ENCODE measurements at places on chromosomes 2 and 18. TPM values are rescaled to one million over a fixed set of nuclear protein-coding genes. Genes with fewer than 3 reads are reported as not detected.

- no peak for DNase-seq
Observed at GRCh38 chr2:19102696-19103423, 255.6 kb downstream of the OSR1 start.

KIAA2012 gene
- total RNA-seq, result not detected

GRCh38 chr2:191501561-191502168 is 176.3 kb upstream of the NABP1 start:
- DNase-seq, result peak; percentile 64

- DNase-seq, result no peak
Observed at GRCh38 chr2:105910497-105911238, 166.0 kb downstream of the NCK2 start.

DNA sequence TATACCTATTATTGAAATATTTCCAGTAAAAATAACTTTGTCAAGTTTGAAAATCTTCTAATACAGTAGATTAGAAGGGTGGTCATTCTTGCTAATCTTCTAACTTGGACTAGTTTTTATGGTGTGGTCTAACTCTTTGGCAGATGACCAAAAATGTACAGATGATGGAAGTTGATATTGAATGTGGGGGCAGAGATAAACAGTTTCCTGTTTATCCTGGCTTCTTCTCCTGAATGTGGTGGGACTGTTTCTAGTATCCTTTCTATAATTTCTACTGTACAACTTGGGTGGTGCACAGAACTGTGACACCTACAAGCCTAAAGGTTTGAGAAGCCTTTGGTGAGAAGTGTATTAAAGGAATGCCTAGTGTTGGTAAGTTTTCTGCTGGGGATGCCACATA is 178.7 kb downstream of the PDE11A start:
- DNase-seq, result no peak

M1AP gene
- total RNA-seq, result under 0.01 TPM

GRB14 gene
- 0.88 TPM for total RNA-seq

GRCh38 chr18:61860302-61860701 is 32.5 kb downstream of the RNF152 start:
- peak; percentile 51 for DNase-seq

QPCT gene
- total RNA-seq, result 25.7 TPM

GRCh38 chr2:223896833-223897311 is 48.3 kb downstream of the WDFY1 start:
- peak; percentile 47 for DNase-seq

GRCh38 chr2:96163768-96164429 is 18.7 kb upstream of the DUSP2 start:
- DNase-seq, result peak; percentile 51

- DNase-seq, result no peak
Observed at GRCh38 chr2:129732630-129733026, 246.8 kb upstream of the RAB6C start.

DNA sequence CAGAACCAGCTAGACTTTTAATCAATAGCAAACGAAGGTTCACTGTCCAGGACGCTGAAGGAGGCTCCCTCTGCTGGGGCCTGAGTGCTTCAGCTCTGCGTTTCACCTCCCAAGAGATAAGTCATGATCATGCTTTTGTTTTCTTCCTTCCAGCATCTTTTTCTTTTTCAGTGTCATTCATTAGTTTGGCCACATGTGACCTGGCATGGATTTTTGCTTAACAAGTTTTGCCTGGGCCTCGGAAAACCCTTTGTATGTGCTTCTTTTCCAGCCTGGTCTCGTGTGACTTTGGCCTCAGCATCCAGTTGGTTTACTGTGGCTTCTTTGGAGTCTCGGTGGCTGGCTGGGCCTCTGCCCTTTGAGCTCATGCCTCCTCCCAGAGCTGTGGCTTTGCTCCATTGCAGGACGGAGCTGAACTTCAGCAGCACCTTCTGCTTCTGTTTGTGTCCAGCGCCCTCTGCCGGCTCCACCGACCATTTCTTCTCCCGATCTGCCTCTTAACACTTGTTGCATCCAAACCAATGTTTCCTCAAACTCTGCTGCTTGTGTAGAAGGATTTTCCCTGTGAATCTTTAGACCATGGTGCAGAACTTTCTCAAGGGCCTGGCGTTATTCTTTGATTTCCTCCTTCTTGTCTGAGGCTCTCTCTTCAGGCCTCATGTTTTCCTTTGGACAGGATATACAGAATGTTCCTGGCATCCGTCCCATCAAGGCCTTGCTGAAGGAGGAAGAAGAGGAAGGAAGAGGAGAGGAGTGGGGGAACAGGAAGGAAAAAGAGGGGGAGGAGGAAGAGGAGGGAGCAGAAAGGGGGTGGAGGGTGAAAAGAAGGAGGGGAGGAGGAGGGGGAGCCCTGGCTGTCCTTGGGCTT is 23.6 kb upstream of the HES6 start:
- peak; percentile 99 for DNase-seq

ARHGEF33 gene
- 0.29 TPM for total RNA-seq

TUBA3E gene
- total RNA-seq, result not detected

GRCh38 chr2:10345126-10345525 is 42.4 kb downstream of the HPCAL1 start:
- DNase-seq, result no peak

GRCh38 chr18:61985681-61986080 is 92.9 kb upstream of the RNF152 start:
- no peak for DNase-seq

OSGEPL1 gene
- total RNA-seq, result 7.2 TPM

ADAM23 gene
- 0.29 TPM for total RNA-seq

GRCh38 chr2:113406114-113406513 is 31.4 kb upstream of the ZNG1B start:
- no peak for DNase-seq

GRCh38 chr2:166899676-166900075 is 11.4 kb downstream of the XIRP2 start:
- DNase-seq, result no peak

- DNase-seq, result no peak
Observed at GRCh38 chr18:58638441-58638840, 9.6 kb upstream of the ALPK2 start.

DNA sequence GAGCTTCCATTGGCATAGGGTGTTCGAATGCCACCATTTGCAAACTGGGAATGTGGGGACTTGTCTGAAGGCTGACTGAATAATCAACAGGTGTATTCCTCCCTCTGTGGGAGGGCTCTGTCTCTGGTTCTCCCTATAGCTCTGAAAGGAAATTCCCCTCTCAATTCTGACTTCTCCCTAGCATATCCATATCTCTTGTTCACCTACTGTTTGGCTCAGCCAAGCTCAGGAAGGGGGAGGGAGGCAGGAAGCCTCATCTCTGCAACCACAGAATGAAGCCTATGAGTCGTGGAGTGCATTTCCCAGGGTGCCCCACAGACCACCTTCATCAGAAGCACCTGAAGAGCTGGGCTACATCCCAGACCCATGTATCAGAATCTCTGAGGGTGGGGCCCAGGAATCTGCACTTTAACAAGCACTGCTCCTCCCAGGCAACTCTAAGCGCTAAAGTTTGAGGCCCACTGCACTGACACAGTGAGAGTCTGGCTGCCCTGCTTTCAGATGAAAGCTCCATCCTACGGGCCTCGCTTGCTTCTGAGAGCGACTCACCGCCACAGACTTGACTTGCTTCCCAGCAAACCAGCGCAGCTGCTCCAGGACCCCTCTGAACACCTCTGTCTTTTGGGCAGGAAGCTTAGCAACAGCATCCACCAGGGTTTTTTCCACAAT is 32.0 kb downstream of the XDH start:
- no peak for DNase-seq

DNA sequence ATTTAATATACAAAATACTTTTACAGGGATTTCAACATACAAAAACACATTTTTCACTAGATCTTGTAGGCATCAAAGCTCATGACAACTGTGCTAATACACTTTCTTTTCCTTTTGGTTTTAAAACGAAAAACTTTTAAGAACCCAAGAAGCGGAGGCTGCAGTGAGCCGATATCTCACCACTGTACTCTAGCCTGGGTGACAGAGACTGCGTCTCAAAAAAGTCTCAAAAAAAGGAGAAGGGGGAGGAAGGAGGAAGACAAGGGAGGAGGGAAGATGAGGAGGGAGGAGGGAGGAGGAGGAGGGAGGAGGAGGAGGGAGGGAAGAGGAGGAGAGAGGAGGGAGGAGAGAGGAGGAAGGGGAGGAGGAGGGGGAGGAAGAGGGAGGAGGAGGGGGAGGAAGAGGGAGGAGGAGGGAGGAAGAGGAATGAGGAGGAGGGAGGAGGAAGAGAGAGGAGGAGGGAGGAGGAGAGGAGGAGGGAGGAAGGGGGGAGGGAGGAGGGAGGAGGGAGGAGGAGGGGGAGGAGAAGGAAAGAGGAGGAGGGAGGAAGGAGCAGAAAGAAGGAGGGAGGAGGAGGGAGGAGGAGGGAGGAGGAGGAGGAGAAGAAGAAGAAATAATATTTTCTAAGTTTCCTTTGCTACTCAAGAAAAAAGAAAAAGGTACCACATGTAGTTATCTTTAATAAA is 13.8 kb downstream of the ROCK2 start:
- DNase-seq, result no peak

DNA sequence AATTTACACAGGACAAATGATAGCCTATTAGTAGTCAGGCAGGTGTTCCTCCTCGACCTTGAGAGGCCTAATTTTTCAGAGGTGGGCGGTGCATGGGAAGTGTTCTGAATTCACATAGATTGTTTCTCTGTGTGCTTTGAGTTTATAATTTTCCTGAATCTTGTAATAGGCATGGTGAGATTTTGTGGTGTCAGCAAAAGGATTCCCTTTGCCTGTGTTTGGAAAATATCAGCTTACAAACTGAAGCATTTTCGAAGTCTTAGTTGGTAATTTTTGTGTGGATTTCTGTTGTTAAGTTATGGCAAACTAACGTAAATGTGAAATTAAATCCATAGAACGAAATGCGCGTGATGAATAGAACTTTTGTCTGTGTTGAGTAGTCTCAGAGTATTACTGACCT is 194.0 kb upstream of the RBMS1 start:
- DNase-seq, result no peak

C1GALT1C1L gene
- 1.2 TPM for total RNA-seq

DNA sequence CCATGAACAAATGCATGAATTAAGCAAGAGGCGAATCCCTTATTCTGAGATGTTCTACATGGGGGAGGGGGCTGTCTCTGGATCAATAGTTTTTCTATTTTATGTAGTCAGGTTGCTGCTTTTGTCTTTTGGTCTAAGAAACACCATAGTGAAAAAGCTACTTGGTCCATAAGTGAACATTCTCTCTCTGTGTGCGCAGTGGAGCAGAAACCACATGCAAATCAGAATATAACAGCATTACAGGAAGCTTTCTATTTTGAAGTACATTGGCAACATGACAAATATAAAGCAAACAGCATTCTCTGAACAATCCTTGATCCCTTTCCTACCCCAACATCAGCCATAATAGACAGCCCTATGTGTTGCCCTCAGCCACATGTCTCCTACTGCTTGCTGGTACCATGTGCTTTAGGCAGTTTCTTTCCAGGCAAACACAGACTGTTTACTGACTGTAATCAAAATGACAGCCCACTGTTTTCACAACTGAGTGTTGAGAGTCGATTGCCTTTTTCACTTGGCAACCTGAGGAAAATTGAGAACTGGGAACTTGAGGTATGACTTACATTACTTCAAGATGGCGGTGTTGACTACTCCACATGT is 10.6 kb downstream of the SCN3A start:
- DNase-seq, result no peak

DNA sequence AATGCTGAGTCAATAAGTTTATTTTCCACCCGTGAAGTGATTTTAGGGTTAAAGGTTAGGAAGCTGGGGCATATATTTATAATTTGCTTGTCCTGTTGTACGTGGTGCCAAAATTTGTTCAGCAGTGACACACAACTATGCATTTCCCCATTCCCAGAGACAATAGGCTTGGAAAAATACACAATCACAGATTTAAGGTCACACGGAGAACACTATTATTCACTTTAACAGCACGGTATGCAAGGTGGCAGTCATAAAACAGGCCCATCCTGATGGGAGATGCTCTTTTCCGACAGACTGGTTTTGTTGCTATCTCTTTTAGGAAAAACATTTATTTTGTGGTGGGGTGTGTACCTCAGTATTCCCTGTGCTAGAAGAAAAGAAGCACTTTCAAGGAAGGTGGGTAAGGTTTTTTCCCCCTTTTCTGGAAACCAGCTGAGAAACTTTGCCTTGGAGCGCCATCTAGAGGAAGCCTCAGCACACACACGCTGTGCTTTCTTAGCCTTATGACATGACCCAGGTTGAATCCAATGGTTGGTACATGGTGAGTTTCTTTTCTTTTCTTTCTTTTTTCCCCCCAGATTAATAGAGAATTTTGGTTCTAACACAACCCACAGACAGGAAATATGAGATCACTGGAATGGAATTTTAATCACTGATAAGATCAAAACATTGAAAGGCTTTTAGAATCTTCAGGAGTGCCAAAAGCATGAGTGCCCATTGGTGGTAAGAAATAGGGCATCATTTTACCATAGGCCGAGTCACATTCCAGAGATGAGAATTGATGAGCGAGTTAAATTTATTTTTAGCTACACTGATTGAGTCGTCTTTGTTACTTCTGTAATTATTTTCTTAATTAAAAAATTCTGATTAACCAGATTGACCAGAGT is 332.1 kb downstream of the AGPS start:
- peak; percentile 57 for DNase-seq

GRCh38 chr18:12254136-12254819 is at the start of gene CIDEA:
TSS of gene CIDEA (plus strand) at chr18:12254361. CDS start at chr18:12254384, 23 bp downstream.
- no peak for DNase-seq

DNA sequence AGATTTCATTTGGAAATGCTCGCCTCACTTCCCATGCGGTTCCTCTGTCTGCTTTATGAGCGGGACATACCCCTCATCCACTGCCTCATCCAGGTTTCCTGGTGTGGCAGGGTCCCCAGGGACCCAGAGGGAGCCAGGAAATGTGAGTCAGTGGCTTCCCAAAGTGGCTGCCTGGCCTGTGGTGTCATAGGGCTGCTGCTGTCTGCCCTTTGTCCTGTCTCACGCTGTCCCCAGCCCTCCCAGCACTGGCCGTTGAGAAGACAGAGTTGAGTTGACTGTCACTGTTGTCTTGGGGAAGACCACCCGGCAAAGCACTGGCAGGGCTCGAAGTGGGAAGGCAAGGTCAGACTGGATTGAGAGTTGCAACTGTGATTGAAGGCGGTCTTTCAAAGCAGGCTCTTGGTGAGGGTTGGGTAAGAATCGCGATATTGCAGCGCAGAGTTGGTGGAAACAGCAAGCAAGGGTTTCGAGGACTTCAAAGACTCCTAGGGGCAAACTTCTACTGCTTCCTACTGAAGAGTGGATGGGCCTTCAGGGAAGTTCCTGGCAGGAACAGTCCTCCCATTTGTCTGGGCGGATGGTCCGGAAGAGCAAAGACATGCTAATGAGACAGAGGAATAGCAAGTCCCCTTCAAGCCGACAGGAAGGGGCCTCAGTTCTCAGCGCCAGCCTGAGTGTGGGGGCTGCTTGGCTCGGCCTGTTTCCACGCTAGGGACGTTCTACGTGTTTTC is 33.9 kb downstream of the RAB31 start:
- peak; percentile 22 for DNase-seq
